Activated CD4-positive, alpha-beta memory T cell treated with anti-CD3 and anti-CD28 coated beads for 36 hours (primary cell): ENCODE measurements at places on chromosomes 16 and 17. TPM values are rescaled to one million over a fixed set of nuclear protein-coding genes. Genes with fewer than 3 reads are reported as not detected.

GRCh38 chr17:8162233-8162996, at the start of gene VAMP2:
Gene VAMP2, minus strand, starts transcription at chr17:8162948. Its CDS starts 69 bp downstream, at chr17:8162879.
- H3K4me3 ChIP-seq, result peak within 1 kb of the TSS; percentile 86
- H3K4me1 ChIP-seq, result peaks cover 52% of the 10 kb centered on the region
- peaks cover 24% of the 10 kb centered on the region for H3K36me3 ChIP-seq
- H3K27ac ChIP-seq, result peak within 1 kb of the TSS; percentile 95
- peak; percentile 88 for DNase-seq

Gene TSPAN10
- total RNA-seq, result 0.36 TPM

DNA sequence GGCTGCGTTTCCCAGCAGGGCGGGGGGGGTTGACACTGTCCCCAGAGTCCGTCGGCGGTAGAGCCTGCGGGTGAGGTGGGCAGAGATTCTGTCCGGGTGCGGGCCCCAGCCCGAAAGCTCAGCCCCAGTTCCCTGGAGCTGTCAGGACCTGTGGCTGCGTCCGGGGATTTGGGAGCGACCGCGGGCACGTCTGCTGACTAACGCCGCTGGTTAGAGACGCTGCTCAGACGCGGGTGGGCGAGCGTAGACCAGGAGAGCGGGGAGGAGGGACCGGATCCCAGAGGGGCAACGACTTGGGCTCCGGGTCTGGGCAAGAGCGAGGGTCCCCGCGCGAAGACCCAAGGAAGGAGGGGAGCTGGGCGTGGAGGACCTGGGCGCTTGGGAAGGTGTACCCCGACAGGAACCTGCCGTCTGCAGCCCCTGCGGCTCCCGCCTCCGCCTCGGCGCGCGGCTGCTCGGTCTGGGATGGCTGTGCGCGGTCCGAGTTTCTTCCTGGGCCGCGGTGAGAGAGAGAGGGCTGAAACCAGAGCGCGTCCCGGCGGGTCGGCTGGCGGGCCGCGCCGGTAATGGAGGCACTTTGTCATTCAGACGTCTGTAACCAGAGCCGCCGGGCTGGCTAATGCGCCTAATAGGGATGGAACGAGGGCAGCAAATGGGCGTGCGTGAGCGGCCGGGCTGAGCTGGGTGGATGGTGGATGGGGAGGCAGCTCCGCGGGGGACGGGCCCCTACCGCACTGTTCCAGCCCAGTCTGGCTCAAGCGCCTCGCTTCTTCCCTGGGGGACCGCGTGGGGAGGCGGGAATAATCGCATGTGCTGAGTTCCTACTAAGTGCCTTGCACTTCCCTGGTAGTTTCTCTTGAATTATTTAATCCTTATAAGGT, 2.3 kb downstream of the NGFR start:
- no peak overlapping the region for H3K27ac ChIP-seq
- peak overlapping the region; percentile 51 for H3K4me3 ChIP-seq
- H3K4me1 ChIP-seq, result peaks cover 22% of the 10 kb centered on the region
- no peaks in the 10 kb centered on the region for H3K36me3 ChIP-seq

DNA sequence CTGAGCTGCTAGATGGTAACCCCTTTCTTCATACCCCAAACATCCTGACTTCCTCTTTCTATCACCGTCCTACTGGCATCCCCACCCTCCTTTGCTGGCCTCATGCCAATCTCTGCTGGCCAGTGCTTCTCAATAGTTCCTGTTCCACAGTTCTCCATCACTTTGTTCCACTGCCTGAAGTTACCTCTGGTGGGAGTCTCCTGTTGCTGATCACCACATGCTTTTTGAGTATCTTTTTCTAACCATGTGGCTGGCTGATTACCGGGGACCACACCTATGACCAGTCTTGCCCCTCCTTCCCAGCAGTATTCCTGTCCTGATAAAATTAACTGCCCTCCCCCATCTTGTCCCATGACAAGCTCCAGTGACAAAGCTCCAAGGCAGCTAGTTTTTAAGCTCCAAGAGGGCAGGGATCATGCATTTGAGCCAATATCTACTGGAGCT, 380.4 kb upstream of the CCL2 start:
- H3K27me3 ChIP-seq, result peaks cover 16% of the 10 kb centered on the region
- no peak for DNase-seq
- no peak overlapping the region for H3K27ac ChIP-seq
- no peaks in the 10 kb centered on the region for H3K36me3 ChIP-seq
- no peak overlapping the region for H3K4me3 ChIP-seq
- no peaks in the 10 kb centered on the region for H3K4me1 ChIP-seq

- H3K27ac ChIP-seq, result no peak overlapping the region
- peaks cover 2% of the 10 kb centered on the region for H3K36me3 ChIP-seq
- DNase-seq, result no peak
- H3K4me1 ChIP-seq, result peaks cover 16% of the 10 kb centered on the region
- H3K4me3 ChIP-seq, result no peak overlapping the region
These were observed 2.7 kb upstream of the PPM1D start for GRCh38 chr17:60597297-60597696.

DNA sequence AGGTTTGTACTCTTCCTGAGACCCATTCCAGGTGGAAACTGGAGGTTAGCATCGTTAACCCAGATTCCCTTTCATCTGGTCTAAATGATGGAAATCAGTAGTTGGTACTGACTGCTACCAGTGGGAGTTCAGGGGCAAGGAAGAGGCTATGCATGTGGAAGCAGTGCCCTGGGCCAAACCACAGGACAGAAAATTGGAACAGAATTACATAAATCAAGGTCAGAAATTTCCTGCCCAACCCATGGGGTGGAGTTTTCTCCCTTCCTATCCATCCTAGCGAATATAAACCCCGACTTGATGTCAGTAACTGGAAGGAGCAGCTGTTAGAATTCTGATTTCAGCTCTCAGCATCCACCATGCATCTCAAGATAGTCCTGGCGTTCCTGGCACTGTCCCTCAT, at the start of gene AOC2:
Gene AOC2, plus strand, starts transcription at position 310 of the 400 bp plus-strand sequence. Its CDS starts 47 bp downstream, at position 357.
- H3K27ac ChIP-seq, result no peak within 1 kb of the TSS
- DNase-seq, result no peak
- no peak within 1 kb of the TSS for H3K4me3 ChIP-seq
- peaks cover 16% of the 10 kb centered on the region for H3K4me1 ChIP-seq
- H3K36me3 ChIP-seq, result peaks cover 40% of the 10 kb centered on the region

DNA sequence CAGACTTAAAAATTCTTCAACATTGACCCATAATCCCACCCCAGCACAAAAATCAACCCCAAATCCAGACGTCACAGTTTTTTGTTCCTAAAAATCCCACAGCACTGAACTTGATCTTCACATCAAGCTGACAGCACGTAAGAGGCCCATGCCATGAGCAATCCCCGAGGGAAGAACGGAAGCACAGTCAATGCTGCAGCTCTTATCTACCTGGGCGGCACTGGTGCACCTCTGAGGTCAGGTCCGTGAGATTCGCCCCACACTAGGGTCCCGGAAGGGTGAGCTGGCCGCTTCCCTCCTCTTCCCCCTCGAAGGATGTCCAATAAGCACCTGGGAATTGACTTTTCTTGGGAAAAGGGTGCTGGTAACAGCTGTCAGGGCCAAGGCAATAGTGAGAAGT, 11.3 kb upstream of the ITGAE start:
- no peak overlapping the region for H3K4me3 ChIP-seq
- H3K27ac ChIP-seq, result no peak overlapping the region
- no peaks in the 10 kb centered on the region for H3K27me3 ChIP-seq
- H3K36me3 ChIP-seq, result peaks cover 30% of the 10 kb centered on the region
- no peak for DNase-seq

Gene TMEM114
- not detected for total RNA-seq

DNA sequence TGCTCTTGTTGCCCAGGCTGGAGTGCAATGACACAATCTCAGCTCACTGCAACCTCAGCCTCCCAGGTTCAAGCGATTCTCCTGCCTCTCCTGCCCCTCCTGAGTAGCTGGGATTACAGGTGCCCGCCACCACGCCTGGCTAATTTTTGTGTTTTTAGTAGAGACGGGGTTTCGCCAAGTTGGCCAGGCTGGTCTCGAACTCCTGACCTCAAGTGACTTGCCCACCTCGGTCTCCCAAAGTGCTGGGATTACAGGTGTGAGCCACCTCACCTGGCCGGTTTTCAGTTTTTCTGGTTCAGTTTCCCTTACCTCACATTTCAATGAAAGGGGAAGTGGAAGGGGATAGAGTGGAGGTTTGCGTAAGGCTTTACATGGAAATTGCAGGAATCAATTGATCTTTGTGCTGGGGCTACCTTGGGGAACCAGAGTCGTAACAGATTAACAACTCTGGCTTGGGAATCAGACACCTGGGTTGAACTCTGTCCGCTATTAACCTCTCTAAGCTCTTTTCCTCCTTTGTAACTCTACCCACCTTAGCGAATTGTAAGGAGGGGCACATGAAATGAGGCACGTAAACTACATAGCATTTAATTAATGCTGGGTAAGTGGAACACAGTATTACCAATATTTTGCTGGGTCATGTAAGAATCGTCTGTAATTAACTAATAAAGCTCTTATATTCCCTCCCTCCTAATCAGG, 3.2 kb downstream of the MPV17L start:
- no peaks in the 10 kb centered on the region for H3K4me1 ChIP-seq
- peaks cover 22% of the 10 kb centered on the region for H3K27me3 ChIP-seq
- H3K36me3 ChIP-seq, result no peaks in the 10 kb centered on the region
- H3K27ac ChIP-seq, result no peak overlapping the region
- no peak overlapping the region for H3K4me3 ChIP-seq

GRCh38 chr16:88622866-88623265, 15.5 kb upstream of the IL17C start:
- H3K4me3 ChIP-seq, result no peak overlapping the region
- peaks cover 30% of the 10 kb centered on the region for H3K36me3 ChIP-seq
- H3K27ac ChIP-seq, result no peak overlapping the region
- H3K27me3 ChIP-seq, result no peaks in the 10 kb centered on the region
- peaks cover 35% of the 10 kb centered on the region for H3K4me1 ChIP-seq
- DNase-seq, result no peak

- no peak overlapping the region for H3K4me3 ChIP-seq
- H3K4me1 ChIP-seq, result peaks cover 90% of the 10 kb centered on the region
- peak overlapping the region; percentile 89 for H3K27ac ChIP-seq
- H3K27me3 ChIP-seq, result no peaks in the 10 kb centered on the region
- H3K36me3 ChIP-seq, result peaks cover 15% of the 10 kb centered on the region
These were observed 57.5 kb downstream of the CYTH1 start for GRCh38 chr17:78724544-78724943.

Gene PPY
- total RNA-seq, result not detected

GRCh38 chr16:30753596-30753995, 5.4 kb downstream of the PHKG2 start:
- no peaks in the 10 kb centered on the region for H3K27me3 ChIP-seq
- DNase-seq, result no peak

Gene KRTAP2-1
- not detected for total RNA-seq

Gene ATF7IP2
- 14.7 TPM for total RNA-seq

DNA sequence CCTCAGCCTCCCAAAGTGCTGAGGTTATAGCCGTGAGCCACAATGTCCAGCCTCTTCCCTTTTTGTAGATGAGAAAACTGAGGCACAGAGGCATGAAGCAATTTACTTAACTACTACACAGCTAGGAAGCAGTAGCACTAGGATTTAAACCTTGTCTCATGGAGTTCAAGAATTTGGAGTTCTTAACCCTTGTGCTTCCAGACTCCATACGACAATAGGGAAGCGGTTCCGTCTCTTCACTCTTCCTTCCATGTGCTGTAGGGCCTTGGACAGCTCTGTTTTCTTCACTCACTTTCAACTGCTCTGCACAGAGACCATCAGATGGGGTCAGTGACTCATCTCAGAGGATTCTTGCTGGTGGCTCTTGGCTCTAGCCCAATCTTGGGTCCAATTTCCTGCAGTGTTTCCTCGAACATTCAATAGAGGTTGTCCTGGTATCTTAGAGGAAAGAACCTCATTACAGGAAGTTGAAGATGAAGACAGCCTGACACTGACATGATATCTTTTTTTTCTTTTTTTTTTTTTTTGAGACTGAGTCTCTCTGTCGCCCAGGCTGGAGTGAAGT, 19.3 kb downstream of the ITGAL start:
- H3K4me1 ChIP-seq, result peaks cover 25% of the 10 kb centered on the region
- no peak overlapping the region for H3K4me3 ChIP-seq
- H3K36me3 ChIP-seq, result peaks cover 63% of the 10 kb centered on the region

DNA sequence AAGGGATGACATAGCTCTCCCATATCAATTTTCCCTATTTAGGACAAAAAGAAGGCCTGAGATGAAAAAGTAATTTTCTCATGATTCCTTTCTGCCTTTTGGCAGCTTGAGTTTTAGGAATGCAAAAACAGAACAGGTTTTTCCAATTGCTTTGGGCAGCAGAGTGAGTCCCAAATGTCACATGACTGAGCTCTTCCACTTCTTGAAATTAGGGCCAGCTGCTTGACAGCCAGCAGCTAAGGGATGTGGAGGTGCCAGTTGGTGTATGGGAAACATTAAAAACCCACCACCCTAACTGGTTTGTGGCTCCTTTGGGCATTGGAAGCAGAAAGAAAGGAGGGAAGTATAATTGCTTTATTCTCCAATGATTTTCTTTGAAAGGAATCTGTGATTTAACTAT, 133.8 kb upstream of the FAM20A start:
- peaks cover 4% of the 10 kb centered on the region for H3K27me3 ChIP-seq
- H3K27ac ChIP-seq, result no peak overlapping the region
- no peaks in the 10 kb centered on the region for H3K36me3 ChIP-seq
- no peaks in the 10 kb centered on the region for H3K4me1 ChIP-seq

- H3K4me3 ChIP-seq, result no peak overlapping the region
- DNase-seq, result peak; percentile 15
- no peaks in the 10 kb centered on the region for H3K36me3 ChIP-seq
- peaks cover 24% of the 10 kb centered on the region for H3K27me3 ChIP-seq
These were observed 39.9 kb downstream of the WSCD1 start for GRCh38 chr17:6110088-6110487.

GRCh38 chr16:85557083-85557970, 55.8 kb upstream of the GSE1 start:
- peaks cover 2% of the 10 kb centered on the region for H3K36me3 ChIP-seq
- peaks cover 31% of the 10 kb centered on the region for H3K4me1 ChIP-seq
- peak overlapping the region; percentile 90 for H3K4me3 ChIP-seq
- H3K27me3 ChIP-seq, result no peaks in the 10 kb centered on the region
- DNase-seq, result peak; percentile 67

Gene SLC13A2
- total RNA-seq, result not detected

GRCh38 chr16:84475643-84476240, 28.7 kb downstream of the MEAK7 start:
- DNase-seq, result no peak
- H3K4me3 ChIP-seq, result no peak overlapping the region
- no peak overlapping the region for H3K27ac ChIP-seq
- H3K36me3 ChIP-seq, result peaks cover 15% of the 10 kb centered on the region
- H3K4me1 ChIP-seq, result peaks cover 7% of the 10 kb centered on the region

Gene TMC6
- total RNA-seq, result 157 TPM

Gene BAHCC1
- 0.10 TPM for total RNA-seq

Gene SLC4A1
- total RNA-seq, result not detected

GRCh38 chr17:41592601-41593305, 6.1 kb upstream of the KRT14 start:
- peaks cover 4% of the 10 kb centered on the region for H3K27me3 ChIP-seq
- H3K36me3 ChIP-seq, result no peaks in the 10 kb centered on the region
- H3K4me1 ChIP-seq, result no peaks in the 10 kb centered on the region
- no peak overlapping the region for H3K4me3 ChIP-seq
- DNase-seq, result no peak
- no peak overlapping the region for H3K27ac ChIP-seq

- H3K27ac ChIP-seq, result no peak overlapping the region
- no peaks in the 10 kb centered on the region for H3K4me1 ChIP-seq
- H3K4me3 ChIP-seq, result no peak overlapping the region
- H3K27me3 ChIP-seq, result peaks cover 7% of the 10 kb centered on the region
These were observed 10.7 kb upstream of the GFAP start for GRCh38 chr17:44925731-44926697.
